ENCODE measurements at places on chromosomes 2 and 18.

DNA sequence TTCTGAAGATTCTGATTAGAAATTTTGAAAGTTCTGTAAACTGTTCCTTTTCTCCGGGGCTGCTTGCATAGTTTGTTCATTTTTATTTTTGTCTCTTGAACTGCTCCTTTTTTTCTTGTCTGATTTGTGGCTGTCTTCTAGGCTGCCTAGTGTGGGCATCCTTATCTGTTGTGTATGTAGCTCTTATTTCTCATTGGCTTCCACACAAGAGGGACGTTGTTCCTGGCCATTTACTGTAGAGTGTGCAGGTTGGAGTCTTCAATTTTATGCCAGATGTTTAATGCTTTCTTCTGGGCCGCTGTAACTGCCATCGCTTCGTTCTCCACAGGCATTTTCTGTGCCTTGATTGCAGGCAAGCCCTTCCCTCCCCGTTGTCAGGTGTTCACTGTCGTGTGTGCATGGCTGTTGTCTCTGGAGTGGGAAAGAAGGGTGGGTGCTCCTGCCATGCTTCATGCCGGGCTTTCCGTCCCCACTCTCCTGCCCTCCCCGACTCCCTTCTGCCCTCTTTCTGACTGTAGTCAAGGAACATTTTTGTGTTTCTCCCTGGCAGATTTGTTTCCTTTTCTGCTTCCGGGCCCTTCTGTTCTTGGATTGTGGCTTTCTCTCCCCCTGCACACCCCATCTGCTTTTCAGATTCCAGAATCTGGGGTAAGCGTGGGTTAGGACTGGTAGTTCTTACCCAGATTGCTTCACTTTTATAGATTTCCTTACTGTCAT lies 15.5 kb downstream of the CEP192 start:
- no peak for DNase-seq

- no peak for DNase-seq
Observed at GRCh38 chr2:1234731-1235308, 178.4 kb upstream of the TPO start.

DNA sequence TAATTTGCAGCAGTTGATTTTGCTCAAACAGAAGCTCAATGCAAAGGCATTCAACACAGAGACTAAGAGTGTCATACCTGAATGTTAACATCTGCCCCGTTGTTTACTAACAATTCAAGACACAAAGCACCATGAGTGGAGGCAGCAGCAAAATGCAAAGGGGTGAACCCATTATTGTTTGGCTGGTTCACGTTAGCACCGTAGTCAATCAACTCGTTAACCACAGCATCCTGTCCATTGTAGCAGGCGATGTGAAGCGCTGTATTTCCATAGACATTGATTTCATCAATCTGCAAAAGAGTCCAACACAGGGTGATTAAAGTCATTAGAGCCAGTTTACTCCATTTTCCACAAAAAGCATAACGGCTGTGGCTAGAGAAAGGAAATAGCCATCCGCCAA lies 189.3 kb downstream of the ANKRD44 start:
- DNase-seq, result no peak

DNA sequence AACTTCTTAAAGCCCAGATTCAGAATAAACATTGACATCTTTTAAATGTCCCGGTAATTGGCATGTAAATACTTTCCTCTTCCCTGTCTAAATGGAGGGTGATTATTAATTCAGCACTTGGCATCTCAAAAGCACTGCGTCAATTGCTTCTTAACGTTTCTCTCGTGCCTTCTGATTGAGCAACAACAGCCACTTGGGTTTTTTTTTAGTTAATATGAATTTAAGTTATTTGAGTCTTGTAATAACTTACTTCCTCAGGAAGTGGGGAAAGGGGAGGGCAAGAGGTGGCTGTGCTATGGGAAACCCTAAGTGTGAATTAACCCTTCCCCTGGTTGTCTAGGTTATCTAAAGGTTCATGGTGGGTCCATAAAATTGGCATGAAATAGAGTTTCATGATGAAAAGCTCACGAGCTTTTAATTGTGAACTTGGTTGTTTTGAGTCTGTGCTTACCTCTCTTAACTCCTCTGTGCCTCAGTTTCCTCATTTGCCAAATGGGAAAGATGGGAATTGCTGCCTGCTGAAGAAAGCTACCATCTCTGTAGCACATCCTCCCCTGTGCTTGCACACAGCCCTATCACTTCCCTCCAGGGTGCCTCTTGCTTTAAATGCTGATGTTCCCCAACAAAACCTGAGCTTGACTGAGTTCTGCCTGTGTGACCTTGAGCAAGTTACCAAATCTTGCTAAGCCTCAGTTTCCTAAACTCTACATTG lies 126.3 kb upstream of the BCL2L11 start:
- no peak for DNase-seq

DNA sequence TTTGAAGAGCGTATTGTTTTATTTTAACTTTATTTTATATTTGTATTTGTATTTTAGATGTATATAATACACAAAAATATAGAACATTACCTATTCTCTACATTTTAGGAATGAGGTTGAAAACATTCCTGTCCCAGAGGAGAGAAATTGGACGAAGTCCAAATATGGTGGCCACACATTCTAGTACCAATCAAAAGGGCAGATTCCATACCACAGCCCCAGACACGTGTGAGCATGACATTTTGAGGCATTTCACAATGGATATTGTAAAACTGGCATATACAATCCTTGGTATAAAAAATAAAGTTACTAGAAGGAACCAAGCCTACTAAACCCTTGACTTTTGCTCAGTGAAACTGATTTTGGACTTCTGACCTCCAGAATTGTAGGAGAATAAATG lies 50.6 kb downstream of the C2orf76 start:
- no peak for DNase-seq

All from right hindlimb (tissue), 1 donor.